ENCODE measurements at places on chromosomes 12 and 14.

- no peak for DNase-seq
Observed at GRCh38 chr12:43206396-43206795, 345.6 kb downstream of the ADAMTS20 start.

DNA sequence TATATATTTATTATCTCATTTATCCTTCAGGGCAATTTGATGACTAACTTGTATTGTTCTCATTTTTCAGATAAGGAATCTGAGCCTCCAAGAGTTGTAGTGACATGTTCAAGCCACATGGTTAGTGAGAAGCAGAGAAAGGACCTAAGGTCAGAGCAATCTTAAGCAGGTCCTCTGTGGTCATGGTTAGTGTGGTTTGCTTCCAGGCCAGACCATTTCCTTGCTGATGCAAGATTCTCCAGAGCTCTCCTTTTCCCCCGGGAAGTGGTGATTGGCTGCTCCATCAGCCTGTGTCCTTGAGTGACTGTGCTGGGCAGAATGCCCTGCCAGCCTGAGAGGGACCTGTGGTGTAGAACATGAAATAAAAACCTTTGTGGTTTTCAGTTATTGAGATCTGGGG is 141.3 kb downstream of the KTN1 start:
- no peak for DNase-seq

DNA sequence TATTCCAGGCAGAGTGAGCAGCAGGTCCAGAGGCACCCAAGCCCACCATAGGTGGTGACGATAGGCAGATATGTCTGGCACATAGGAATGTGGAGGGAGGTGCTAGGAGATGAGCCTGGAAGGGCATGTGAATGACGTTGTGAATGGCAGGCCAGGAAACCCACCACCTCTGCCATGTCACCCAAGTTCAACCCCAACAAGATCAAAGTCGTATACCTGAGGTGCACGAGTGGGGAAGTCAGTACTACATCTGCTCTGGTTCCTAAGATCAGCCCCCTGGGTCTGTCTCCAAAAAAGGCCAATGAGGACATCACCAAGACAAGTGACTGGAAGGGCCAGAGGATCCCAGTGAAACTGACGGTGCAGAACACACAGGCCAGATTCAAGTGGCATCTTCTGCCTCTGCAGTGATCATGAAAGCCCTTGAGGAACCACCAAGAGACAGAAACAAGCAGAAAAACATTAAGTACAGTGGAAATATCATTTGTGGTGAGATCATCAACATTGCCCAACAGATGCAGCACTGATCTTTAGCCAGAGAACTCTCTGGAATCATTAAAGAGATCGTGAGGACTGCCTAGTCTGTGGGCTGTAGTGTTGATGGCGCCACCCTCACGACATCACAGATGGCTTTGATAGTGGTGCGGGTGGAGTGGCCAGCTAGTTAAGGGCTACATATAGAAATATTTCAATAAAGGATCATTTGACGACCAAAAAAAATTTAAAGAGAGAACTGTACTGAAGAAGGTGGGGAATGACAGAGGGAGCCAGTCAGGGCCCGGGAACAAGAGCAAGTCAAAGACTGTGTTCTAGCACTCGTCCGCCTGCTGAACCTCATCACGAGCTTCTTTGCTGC is 99.7 kb downstream of the ZFP36L1 start:
- DNase-seq: no peak

DNA sequence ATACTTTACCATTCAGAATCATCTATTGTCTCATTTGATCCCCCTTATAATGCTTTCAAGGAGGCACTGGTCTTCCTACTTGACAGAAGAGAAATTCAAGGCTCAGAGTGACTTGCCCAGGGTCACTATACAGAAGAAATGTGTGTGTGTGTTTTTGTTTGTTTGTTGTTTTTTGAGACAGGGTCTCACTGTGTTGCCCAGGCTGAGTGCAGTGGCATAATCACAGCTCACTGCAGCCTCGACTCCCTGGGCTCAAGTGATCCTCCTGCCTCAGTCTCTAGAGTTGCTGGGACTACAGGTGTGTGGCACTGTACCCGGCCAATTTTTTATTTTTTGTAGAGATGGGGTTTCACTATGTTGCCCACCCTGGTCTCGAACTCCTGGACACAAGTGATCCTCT is 22.9 kb downstream of the IRF2BPL start:
- no peak for DNase-seq

DNA sequence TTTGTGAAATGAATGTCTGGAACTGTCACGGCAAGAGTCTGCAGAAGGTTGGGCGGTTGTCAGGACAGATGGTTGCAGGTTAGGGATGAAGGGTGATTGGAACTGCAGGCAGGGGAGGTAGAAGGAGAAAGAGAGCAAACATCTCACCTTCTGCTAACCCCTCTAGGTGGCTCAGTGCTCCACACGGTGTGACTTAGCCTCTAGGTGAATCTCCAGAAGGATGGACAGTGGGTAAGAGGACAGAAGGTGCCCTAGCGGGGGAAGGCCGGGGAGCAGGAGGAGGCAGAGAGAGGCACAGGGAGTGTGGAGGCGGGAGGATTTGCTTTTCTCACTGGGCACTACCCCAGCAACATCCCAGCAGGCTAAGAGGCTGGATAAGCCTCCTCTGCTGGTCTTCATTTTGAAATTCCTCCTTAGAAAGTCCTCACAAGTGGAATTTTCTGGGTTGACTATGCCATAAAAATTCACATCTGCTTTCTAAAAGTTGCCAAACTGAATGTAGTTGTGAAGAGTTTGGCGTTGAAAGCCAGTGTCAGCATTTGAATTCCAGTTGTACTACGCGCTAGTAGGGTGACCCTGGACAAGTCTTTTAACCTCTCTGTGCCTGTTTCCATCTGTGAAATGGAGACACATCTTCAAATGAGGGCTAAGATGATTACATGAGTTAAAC is 10.7 kb upstream of the GPR68 start:
- no peak for DNase-seq

DNA sequence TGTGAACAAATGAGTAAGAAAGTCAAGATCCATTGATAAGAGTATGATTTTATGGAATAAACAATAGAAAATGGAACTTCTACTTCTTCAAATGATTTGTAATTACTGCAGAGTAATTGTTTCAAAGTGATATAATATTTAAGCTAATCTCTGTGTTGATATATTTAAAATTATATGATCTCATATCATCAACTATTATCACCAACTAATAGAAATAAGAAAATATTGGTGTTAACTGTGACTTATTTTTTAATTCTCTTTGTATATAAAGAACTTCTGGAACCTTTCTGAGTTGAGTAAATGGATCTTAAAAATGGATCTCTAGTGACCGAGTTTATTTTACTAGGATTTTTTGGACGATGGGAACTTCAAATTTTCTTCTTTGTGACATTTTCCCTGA is at the start of gene OR4L1:
Gene OR4L1 (plus strand): TSS at position 301 of the 400 bp plus-strand sequence. CDS start 0 bp downstream, at position 301.
- no peak for DNase-seq

DNA sequence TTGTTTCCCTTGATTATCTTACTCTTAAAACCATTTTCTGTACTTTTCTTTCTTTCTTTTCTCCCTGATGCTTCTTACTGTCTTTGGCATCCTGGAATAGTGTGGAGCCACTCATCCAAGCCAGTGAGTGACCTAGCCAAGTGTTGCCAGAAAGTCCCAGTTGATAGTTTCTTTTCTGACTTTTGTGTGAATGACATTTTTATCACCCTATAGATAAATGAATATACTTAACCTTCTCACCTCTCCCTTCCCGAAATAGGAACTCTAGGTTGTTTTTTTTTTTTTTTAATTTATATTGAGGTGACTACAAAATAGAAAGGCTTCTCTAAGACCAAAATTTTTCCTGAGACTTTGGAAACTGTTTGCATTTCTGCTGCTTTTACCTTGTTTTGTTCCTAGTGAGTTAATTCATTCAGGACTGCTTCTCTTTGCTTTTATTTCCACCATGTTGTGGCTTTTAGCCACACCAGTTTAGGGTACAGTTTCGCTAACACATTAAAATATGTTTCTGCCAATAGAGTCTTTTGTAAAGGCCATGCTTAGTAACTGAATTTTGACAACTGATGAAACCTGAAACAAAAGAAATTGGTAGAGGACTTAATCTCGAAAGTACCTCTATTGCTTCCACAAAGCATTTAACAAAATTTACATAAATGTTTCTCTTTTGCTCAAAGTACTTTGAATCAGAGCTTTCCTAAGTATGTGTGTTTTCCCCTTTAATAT is 194.6 kb downstream of the ERC1 start:
- DNase-seq: no peak

- DNase-seq: no peak
Observed at GRCh38 chr14:100626614-100627013, 39.4 kb upstream of the BEGAIN start.

DNA sequence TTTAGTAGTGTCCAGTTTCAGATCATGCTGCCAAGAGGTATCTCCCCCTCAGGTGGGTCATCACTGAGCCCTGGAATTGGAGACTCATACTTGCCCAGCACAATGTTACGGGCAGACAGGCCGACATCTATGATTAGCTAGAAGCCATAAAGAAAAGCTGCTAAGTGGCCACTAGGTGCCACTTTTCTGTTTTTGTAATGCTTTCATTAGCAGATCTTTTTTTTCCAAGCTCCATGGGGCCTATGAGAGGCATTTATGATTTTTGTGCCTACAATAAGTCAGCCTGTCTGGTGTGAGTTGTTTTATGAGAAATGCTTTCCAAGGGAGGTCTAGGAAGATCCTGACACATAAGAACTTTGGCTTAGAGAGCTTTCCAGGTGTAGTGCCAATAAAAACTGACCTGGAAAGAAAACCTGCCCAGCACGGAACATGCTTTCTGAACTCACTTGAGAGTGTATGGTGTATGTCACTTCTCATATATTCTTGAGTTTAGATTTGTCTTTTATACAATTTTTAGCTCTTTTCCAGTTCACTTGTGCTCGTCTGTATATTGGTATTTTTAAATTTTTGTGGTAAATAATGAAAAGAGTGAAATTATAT is 21.8 kb upstream of the SMCO2 start:
- no peak for DNase-seq

- DNase-seq: no peak
Observed at GRCh38 chr12:52486166-52487105, 6.6 kb downstream of the KRT6A start.

Measured in stimulated activated CD4-positive, alpha-beta T cell treated with anti-CD3 and anti-CD28 coated beads, TNF-alpha, amount 100 ng/mL, for 48 hours (primary cell).